ENCODE measurements at places on chromosomes 12 and 14.

DNA sequence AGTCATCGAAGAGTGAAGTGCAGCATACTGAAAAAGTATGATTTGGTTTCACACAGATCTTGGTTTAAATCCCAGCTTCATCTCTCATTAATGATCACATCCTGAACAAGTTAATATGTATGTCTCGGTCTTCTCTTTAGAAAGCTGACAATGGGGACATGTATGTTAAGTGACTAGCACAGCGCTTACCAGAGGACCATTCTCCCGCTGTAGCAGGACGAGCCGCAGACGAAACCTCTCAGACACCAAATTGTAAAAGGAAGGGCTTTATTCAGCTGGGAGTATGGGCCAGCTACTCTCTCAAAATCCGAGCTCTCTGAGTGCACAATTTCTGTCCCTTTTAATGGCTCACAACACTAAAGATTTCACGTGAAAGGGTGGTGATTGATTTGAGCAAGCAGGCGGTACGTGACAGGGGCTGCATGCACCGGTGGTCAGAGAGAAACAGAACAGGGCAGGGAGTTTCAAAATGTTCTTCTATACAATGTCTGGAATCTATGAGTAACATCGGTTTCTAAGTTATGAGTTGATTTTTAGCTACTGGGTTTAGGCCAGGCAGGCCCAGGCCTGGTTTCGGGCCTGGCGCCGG lies 682.4 kb downstream of the DIO2 start:
- no peak for DNase-seq

- DNase-seq: peak; percentile 44
Measured at GRCh38 chr12:54082397-54082892, 28.8 kb downstream of the HOXC4 start.

- no peak for DNase-seq
Measured at GRCh38 chr14:24690492-24690891, 56.5 kb upstream of the GZMB start.

GRCh38 chr12:3145546-3146310 lies 68.5 kb downstream of the TSPAN9 start:
- no peak for DNase-seq

DNA sequence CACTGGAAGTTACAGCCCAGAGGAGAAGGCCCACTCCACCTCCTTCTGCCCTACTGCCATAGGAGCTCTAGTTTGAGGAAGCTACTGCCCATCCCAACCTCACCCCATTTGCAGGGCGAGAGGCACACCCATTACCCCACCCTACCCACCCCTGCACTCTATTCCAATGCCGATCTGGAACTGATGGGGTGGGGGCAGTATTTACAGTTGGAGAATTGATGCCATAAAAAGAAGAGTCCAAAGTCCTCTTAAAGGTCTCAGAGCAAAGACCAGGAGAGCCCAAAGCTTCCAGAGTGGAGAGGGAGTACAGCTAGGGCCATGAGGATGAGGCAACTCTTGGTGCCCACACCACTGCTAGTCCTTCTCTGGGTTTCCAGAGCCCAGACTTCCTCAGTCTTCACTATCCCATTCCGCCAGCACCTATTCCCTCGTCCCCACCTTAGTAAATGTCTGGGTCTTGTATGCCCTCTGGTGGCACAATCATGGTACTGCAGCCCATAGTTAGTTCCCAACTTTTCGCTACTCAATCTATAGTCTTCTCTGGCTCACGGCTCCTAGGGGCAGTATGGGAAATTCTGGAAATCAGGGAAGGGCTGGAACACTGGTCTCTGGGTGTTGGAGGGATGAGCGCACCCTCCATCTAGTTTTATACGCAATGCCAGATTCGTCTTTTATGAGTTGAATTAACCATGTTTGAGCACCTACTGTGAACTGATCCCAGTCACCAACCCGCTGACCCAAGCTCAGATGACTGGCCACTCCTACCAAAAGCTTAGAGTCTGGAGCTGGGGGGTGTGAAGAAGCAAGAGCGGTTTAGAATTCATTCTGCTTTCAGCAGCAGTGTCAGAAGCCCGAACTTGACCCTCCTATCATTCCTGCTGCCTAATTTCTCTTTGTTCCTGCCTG lies 6.9 kb upstream of the ADCY6 start:
- peak; percentile 74 for DNase-seq

GRCh38 chr14:61033855-61034254 lies 52.8 kb downstream of the SLC38A6 start:
- DNase-seq: no peak

- no peak for DNase-seq
Measured at GRCh38 chr12:81956468-81956860, 197.3 kb upstream of the PPFIA2 start.

- no peak for DNase-seq
Measured at GRCh38 chr14:37251775-37252174, 54.0 kb downstream of the MIPOL1 start.

GRCh38 chr14:78340250-78340649 lies 170.1 kb downstream of the NRXN3 start:
- DNase-seq: no peak

DNA sequence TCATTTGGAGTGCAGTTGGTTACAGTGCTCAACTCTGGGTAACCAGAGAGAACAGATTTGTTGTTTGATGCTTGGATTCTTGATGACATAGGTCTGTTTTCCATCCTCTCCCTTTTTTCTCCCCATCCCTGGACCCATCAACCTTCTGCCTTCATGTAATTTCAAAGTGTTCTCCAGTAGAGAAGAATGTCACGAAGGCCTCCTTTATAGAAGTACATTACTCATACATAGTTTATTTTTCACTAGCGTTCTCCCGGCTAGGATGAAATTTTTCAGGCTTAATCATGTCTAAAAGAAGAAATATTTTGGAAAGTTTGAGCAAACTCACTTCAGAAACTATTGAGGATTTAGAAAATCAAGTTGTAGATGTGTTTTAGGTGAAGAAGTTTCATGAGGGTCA lies 20.9 kb upstream of the APPL2 start:
- no peak for DNase-seq

- no peak for DNase-seq
Measured at GRCh38 chr14:101709962-101710931, 51.3 kb upstream of the PPP2R5C start.

DNA sequence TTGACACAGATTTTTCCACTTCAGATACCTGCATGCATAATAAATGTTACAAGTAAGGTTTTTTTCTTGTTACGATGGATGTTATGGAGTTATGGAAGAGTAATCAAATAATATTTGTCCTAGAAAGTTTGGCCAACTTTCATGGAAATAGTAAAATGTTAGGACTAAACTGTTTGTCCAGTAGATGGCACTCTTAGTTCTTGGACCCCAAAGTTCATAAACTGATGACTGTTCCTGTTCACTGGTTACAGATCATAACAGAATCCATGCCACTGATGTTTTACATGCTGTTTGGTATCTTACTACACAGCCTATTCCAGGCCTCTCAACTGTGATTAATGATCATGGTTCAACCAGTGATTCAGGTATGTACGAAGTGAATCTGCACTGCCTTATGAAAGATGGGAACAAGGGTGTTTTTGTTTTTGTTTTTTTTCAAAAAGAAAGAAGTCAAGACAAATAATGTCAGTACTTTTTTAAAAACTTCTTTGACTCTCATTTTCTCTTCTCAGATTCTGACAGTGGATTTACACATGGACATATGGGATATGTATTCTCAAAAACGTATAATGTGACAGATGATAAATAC lies 48.8 kb upstream of the SLCO1C1 start:
- DNase-seq: no peak

GRCh38 chr14:75205591-75205990 lies 29.2 kb upstream of the TMED10 start:
- no peak for DNase-seq

DNA sequence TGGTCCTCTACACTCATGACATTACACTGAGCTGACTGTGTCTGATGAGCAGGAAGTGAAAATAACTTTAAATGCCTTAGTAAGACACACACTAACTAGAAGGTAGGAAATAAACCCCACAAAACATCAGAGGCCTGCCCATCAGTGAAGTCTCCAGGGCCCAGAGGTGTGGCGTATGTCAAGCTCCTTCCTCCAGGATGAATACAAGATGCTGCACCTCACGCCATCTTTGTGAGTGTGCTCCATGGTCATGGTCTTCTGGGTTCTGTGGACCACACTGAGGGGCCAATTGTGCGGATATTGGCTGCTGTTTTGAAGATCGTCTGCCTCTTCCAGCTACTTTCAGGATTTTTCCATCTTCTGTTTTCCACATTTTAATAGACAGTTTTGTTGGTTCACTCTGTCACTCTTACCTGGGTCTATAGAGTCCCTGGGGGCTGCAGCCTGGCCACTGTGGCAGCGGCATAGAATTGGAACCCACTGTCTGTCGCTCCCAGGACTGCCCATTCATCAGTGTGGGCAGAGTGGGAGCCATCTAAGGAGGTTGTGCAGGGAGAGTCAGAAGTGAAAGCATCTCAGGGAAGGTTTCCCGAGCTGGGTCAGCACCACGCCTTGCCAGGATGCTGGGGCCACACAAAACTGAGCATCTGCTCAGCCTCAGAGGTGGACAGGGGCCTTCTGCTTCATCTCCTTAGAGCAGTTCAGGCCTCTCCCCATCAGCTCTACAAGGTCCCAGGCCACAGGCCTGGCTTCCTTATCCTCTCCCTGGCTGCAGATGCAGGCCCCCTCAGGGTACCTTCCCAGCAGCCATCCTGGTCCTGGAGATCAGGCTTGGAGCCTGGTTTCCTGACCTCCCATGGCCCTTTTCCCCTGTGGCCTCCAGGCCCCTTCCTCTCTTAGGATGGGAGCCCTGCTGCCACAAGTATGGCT lies 57.5 kb upstream of the C14orf180 start:
- DNase-seq: no peak

- no peak for DNase-seq
Measured at GRCh38 chr12:106759526-106760183, 14.8 kb upstream of the RIC8B start.

DNA sequence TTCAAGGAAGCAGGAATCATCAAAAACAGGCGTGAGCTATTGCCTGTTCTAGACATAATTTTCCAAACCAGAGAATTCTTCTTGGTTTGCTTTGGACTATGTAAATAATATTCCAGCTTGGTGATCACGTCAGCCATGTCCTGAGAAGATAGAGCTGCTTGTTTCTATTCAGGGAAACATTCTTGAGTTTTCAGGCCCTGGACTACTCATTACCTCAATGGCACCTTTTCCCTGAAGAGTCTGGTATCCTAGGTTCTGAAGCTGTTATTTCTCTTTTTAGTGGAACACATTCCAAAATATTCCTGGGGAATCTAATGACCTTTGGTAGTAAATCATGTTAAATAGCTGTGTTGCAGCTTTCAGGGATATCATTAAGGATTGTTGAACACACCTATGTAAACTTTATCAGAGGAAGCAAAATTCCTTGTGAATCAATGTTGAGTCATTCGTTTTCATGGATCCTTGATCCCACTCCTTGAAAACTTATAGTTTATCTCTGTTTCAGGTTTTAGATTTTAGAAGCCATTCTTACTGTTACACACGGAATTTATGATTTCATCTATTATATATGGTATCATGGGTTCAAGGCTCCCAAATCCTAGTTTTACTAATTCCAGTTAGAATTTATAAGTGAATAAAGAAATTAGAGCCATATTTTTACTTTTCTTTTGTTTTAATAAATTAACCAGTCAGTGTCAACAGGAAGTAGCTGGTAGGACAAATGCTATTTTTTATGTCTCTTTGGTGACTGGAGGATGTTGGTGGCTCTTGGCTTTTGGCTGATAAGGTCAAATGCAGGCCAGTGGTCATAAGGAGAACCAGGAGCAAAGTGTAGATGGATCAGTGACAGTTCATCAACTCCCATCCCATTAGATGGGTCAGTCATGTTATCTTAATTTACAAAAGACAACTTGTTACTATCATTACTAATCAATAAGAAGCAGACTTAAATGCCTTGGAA lies 380.1 kb downstream of the ZFP36L1 start:
- no peak for DNase-seq

DNA sequence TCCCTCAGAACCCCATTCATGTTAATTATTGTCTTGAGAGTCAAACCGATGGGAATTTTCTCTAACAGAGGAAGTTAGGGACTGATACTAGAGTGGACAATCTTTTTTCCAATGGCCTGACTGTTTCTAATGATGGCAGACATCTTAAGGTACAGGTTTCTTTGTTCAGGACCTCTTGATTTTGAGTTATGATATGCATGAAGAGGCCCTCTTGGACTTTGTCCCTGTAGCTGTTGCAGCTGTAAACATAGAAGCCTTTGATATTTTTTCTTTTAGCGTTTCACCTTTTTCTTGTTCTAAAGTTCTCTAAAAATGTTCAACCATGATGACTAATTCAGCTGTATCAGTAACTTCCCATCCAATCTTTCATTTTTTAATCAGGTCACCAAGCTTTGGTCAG lies 53.0 kb downstream of the LGR5 start:
- no peak for DNase-seq

GRCh38 chr14:31097081-31097480 lies 70.9 kb upstream of the STRN3 start:
- DNase-seq: no peak

GRCh38 chr14:20400965-20401593 lies 12.2 kb downstream of the TEP1 start:
- no peak for DNase-seq

DNA sequence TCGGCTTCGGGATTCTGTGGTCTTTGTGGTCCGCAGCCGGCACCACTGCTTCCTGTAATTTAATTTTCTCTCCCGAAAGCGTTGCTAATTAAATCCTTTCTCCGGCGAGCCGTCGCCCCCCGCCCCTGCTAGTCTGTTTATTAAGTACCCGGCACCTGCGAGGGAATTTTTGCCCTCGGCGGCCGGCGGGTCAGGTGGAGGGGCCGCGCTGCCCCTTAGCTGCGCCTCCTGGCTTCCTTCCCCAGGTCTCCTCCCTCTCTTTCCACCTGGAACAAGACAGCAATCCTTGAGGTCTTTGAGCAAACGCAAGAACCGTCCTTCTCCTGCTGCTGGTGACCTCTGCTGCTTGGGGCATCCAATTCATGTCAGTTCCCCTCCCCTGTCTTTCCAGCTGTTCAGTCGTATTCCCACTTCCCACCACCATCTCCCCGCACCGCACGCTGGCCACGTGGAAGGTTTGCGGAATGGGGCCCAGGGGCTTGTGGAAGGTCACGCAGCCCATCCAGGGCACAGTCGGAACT lies 16.2 kb downstream of the ZDHHC22 start:
- DNase-seq: no peak

All from BE2C (cell line).